ENCODE measurements at places on chromosomes 13 and 19. TPM values are rescaled to one million over a fixed set of nuclear protein-coding genes. Genes with fewer than 3 reads are reported as not detected.

IL17D gene
- total RNA-seq: not detected

ZNF546 gene
- total RNA-seq: 9.3 TPM

HIF3A gene
- total RNA-seq: not detected

ZNF229 gene
- total RNA-seq: 2.6 TPM

PROZ gene
- not detected for total RNA-seq

OR7G2 gene
- not detected for total RNA-seq

CPB2 gene
- not detected for total RNA-seq

LSR gene
- total RNA-seq: 36.3 TPM

NECTIN2 gene
- 2.4 TPM for total RNA-seq

ADAMTSL5 gene
- 2.1 TPM for total RNA-seq

LAIR2 gene
- total RNA-seq: 0.62 TPM

RNF17 gene
- not detected for total RNA-seq
